ENCODE measurements at places on chromosomes 5 and 9.
A peak's percentile ranks its signal among the peaks of the same experiment; 100 is the strongest.

GRCh38 chr5:18882154-18882553 lies 1105.8 kb downstream of the CDH18 start:
- DNase-seq, result no peak

GRCh38 chr5:178672630-178673029 lies 45.8 kb upstream of the CLK4 start:
- no peak for DNase-seq

DNA sequence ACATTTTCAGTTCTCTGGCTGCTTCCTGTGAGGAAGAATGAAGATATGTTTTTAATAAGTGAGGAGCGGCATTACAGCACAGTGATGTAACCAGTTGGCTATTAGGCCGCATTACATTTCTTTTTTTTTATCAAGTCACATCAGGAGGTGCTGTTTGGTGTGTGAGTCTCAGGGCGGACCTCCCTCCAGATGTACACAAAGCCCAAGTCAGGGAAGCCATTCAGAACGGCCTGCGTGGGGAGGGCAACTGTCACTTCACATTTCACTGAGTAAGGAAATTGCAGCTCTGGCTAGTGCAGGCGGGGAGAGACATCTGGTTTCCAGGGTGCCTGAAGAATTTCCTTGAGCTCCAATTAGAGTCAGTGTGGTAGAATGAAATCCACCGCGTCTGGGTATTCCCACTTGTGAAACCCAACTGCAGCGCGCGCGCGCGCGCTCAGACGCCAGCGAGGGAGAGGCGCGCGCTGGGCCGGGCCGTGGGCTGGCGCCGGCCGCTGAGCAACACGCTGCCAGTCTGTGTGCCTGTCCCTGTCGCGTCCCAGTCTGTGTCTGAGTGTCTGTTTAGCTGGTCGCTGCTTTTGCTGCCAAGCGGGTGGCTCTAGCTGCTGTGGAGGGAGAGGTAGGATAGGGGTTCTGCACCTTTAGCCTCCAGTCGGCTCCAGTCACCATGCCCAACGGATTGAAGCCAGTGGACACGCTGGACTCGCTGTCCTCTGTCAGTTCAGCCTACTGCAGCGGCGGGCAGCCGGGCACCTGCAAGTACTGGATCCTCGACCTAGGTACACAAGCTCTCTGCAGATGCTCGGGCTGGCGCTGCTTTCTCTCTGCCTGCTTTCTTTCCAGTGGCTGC lies 140.8 kb upstream of the OTULINL start:
- peak; percentile 98 for DNase-seq

DNA sequence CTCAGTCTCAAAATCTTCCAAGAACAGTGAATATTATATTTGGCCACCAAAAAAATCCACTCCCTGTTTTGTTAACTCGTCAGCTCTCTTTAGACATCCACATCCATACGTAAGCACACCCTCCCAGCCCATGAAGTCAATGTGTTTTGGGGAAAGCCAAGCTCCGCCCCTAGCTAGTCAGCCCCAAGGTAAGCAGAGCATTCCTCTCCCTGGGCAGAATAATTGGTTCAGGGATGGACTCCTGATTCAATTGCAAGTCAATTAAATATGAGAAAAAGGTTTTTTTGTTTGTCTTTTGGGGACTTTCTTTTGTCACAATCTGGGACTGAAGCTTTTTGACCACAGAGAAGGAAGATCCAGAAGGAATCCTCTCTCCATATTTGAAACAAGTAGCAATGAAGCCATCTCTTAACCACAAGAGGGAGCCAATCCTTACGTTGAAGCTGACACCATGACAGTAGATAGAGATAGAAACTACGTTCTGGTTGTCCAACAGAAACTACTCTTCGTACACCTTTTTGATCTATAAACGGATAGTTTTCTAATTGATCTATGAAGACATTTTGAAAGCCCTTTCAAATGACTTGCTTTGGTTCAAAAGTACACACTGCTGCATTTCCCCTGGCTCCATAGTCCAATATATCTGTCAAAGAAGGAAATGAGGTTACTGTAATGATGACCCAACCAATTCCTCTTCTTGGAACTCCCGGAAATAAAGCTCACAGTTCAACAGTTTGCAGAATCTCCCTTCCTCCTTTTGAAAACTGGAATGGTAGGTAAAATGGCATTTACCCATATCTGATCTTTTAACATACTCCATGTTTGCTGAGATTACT lies 166.4 kb downstream of the TLE1 start:
- DNase-seq, result peak; percentile 76

All from fibroblast of mammary gland (primary cell).